ENCODE measurements at places on chromosomes 2 and 18. TPM values are rescaled to one million over a fixed set of nuclear protein-coding genes. Genes with fewer than 3 reads are reported as not detected.

PIEZO2 gene
- total RNA-seq = 1.3 TPM

DSG4 gene
- not detected for total RNA-seq

CYP1B1 gene
- 86.6 TPM for total RNA-seq

ITGB6 gene
- total RNA-seq = 0.17 TPM

HOXD4 gene
- total RNA-seq = not detected

EIF2B4 gene
- total RNA-seq = 37.5 TPM

All from bronchus fibroblast of lung (primary cell).